Stomach (tissue), 19 donors: ENCODE measurements at places on chromosomes 2 and 18. TPM values are rescaled to one million over a fixed set of nuclear protein-coding genes. Genes with fewer than 3 reads are reported as not detected.

The EFHD1 gene
- not detected for total RNA-seq

The RAPGEF4 gene
- total RNA-seq = 9.8 TPM

The ALPP gene
- total RNA-seq = not detected

The TUBB8B gene
- total RNA-seq = not detected

The PDE1A gene
- 12.9 TPM for total RNA-seq

The HRH4 gene
- total RNA-seq = 0.37 TPM

The KCTD1 gene
- total RNA-seq = 15.2 TPM

The PLCD4 gene
- total RNA-seq = 33.6 TPM

The TLX2 gene
- not detected for total RNA-seq

The FMNL2 gene
- 54.3 TPM for total RNA-seq

The OSR1 gene
- 1.2 TPM for total RNA-seq

The MYCN gene
- 5.3 TPM for total RNA-seq

The CHST9 gene
- not detected for total RNA-seq

The DSC3 gene
- total RNA-seq = not detected

The RAX gene
- total RNA-seq = not detected

The C18orf54 gene
- total RNA-seq = not detected

The LRRTM4 gene
- not detected for total RNA-seq

The KCNIP3 gene
- total RNA-seq = not detected

The MAP3K19 gene
- total RNA-seq = not detected

The BOLL gene
- not detected for total RNA-seq

The FAM228A gene
- total RNA-seq = not detected

The EGR4 gene
- not detected for total RNA-seq

The SMYD5 gene
- 136 TPM for total RNA-seq
